ENCODE measurements at places on chromosomes 2 and 18. TPM values are rescaled to one million over a fixed set of nuclear protein-coding genes. Genes with fewer than 3 reads are reported as not detected.
A peak's percentile ranks its signal among the peaks of the same experiment; 100 is the strongest.

The CYP27C1 gene
- total RNA-seq, result 0.12 TPM

The PKDCC gene
- total RNA-seq, result 194 TPM

- no peak for ATAC-seq
These were observed 122.6 kb downstream of the DYSF start for GRCh38 chr2:71575966-71576365.

- ATAC-seq, result peak; percentile 25
These were observed 319 bp upstream of the EN1 start for GRCh38 chr2:118847762-118848172.

DNA sequence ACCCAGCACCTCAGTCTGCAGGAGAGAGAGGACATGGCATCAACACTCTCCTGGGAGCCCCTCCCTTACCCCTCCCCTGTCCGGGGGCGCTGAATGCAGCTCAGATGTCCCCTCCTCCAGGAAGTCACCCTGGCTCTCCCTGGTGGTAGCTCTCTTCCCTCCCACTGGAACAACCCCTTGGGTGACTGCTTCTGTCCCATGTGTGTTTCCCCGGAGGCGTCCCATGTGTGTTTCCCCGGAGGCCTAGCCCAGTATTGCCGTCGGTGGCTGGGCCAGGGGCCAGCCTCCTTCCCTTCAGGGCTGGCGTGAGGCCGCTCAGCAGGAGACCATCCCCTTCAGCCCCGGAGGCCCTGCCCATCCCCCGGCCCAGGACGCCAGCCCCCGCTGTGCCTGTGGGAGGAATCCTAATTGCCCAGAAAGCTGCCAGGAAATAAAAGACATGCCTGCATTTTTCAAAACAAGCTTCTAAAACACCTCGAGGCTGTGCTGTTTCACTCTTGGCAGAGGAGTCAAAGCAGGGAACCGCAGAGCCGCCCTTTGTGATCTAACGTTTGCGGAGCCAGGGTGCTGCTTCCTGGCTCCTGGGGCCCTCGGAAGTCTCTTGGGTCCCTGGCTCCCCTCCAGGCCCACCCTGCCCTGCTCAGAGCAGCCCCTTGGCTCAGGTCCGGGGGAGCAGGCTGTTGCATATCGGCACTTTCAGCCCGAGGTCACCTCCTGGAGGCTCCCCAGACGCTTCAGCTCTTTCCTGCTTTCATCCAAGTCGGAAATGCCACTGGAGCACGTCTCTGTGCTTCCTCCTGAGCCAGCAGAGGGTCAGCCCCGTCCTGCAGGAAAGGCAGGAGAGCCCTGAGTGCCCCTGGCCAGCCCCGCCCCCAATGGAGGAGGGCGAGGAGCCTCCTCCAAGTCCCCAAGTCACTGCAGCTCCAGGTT, 11.4 kb downstream of the SNED1 start:
- ATAC-seq, result peak; percentile 61

DNA sequence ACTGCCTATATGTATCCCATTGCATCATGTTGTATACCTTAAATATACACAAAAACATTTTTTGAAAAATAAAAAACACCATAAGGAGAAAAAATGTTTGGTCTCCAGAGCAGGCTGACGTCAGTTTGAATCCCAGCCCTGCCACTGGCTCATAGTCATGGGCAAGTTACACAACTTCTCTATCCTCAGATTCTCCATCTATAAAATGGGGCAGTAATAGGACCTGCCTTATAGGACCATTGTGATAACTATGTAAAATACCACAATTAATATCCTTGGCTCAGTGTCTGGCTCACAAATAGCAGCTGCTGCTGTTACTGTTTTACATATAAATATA, 135.6 kb downstream of the SMAD7 start:
- ATAC-seq, result no peak

GRCh38 chr18:58861861-58862301, 2.8 kb upstream of the ZNF532 start:
- no peak for ATAC-seq

- no peak for ATAC-seq
These were observed 75.0 kb downstream of the SOCS6 start for GRCh38 chr18:70363861-70364260.

DNA sequence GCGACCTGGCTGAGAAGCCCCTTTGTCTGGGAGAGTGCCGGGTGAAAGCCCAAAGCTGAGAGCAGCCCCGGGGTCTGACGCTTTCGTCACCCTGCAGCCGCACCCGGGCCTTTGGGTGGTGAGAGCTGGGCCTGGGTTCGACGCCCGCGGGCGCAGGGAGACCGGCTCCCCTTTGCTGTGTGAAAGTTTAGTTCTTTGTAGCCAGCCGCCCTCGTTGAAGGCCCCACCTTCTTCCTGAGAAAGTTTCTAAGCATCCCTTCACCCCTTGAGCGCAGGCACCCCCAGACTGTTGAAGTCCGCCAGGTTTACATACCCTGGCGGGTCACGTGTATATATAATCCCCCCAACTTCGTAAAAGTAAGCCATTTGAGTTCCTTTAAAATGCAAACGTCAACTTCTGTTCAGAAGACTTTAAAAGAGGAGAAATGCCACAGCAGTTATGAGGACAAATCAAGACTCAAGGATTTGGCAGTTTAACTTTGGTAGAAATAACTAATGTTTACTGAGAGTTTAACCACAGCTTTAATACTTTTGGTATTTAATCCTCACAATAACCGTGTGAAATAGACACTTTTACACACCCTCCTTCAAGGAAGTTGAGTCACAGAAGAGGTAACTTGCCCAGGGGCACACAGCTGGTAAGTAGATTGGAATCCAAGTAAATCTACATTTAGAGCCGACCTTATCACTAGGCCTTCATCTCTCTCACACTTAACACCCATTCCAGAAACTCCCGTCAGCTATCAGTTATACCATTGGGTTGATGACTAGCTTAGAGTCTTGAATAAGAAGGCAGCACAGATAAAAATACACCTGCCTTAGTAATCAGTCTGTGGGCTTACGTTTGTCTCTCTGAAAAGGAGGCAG, 1.1 kb upstream of the MBOAT2 start:
- ATAC-seq, result no peak
